ENCODE measurements at places on chromosomes 16 and 17. TPM values are rescaled to one million over a fixed set of nuclear protein-coding genes. Genes with fewer than 3 reads are reported as not detected.
A peak's percentile ranks its signal among the peaks of the same experiment; 100 is the strongest.

The CLDN7 gene
- 0.63 TPM for total RNA-seq

- H3K36me3 ChIP-seq, result peaks cover 1% of the 10 kb centered on the region
- H3K27ac ChIP-seq, result peak overlapping the region; percentile 43
These were observed 1.1 kb upstream of the NDUFAB1 start for GRCh38 chr16:23597003-23597756.

GRCh38 chr16:31708348-31708747, 165.3 kb upstream of the ZNF267 start:
- no peak overlapping the region for H3K27ac ChIP-seq
- H3K4me1 ChIP-seq, result peaks cover 13% of the 10 kb centered on the region
- DNase-seq, result no peak
- no peaks in the 10 kb centered on the region for H3K27me3 ChIP-seq
- no peak overlapping the region for H3K4me3 ChIP-seq

DNA sequence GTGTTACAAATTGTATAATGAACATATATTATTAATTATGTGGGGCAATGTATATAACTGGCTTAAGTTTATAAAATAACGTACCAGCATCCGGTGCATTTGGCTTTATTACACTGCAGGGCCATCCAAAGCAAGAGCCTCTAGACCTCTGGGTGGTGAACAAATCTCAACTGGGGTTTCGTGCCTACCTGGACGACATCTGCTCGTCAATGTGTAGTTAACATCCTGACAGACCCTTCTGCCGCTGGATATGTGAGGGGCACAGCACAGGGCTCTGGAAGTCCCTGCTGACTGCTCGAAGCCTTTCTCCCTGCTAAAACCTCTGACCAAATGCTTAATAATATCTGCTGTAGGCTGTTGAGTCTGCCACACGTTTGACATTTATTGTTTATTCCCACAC, 2.3 kb downstream of the TMEM186 start:
- H3K4me1 ChIP-seq, result peaks cover 31% of the 10 kb centered on the region
- no peaks in the 10 kb centered on the region for H3K36me3 ChIP-seq
- DNase-seq, result no peak
- H3K4me3 ChIP-seq, result no peak overlapping the region
- no peak overlapping the region for H3K27ac ChIP-seq
- no peaks in the 10 kb centered on the region for H3K27me3 ChIP-seq

DNA sequence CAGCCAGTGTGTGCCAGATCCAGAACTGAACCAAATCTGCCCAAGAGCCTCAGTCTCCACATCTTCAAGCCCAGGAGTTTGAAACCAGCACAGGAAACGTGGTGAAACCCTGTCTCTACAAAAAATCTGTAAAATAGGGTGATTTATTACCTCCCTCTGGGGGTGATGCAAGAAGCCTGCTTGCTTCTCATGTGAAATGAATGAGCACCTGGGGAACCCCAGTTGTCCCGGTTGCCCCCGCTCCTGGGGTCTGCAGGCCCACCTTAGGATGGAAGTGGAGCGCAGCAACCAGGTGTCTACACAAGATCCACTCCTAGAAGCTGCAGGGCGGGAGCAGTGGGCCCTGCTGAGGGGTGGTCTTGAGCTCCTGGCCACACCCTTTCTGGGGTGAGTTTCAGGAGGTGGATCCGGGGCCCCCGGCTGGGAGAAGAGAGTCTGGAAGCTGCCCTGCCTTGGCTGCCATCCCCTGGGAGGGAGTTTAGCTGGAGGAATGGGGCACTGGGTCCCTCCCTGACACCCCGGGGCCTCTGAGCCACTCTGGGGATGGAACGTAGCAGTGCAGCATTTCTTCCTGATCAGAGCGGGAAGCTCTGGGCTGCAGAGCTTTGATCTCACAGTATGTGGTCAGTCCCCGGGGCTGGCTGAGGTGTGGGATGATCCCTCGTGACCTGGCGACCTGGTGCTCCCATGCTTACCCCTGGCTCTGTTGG, 117.8 kb downstream of the RAB11FIP4 start:
- no peaks in the 10 kb centered on the region for H3K36me3 ChIP-seq
- no peak for DNase-seq
- peak overlapping the region; percentile 73 for H3K4me3 ChIP-seq
- peak overlapping the region; percentile 70 for H3K27ac ChIP-seq

GRCh38 chr16:84308120-84308519, 13.4 kb downstream of the WFDC1 start:
- H3K27me3 ChIP-seq, result no peaks in the 10 kb centered on the region
- no peaks in the 10 kb centered on the region for H3K36me3 ChIP-seq
- no peak for DNase-seq
- H3K27ac ChIP-seq, result no peak overlapping the region
